ENCODE measurements at places on chromosomes 11 and 22.

GRCh38 chr11:45543808-45544422 lies 121.5 kb downstream of the CHST1 start:
- DNase-seq = peak; percentile 1

- DNase-seq = no peak
Observed at GRCh38 chr22:45769569-45770210, 98.1 kb downstream of the ATXN10 start.

GRCh38 chr11:117909611-117910382 lies 19.4 kb downstream of the TMPRSS13 start:
- no peak for DNase-seq

- no peak for DNase-seq
Observed at GRCh38 chr22:22934543-22935055, 47.0 kb downstream of the IGLL5 start.

DNA sequence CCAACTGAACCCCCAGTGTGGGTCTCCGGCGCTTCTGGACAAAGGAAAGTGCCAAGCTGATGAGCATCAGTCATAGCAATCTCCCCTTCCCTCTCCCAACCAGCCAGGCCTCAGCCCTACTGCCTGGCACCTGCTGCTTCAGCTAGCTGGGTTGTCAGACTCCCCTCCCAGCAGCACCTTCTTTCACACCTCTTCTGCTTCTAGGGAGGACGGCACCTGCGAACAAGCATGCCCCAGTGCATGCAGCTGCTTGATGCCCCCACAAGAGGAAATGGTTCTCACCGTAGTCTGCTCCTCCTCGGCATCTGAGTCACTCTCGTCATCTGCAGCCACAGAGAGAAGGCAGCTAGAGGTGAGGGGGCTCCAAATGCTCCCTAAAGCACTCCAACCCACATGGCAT lies 25.4 kb downstream of the THOC5 start:
- DNase-seq = no peak

Measured in smooth muscle cell of the brain vasculature (primary cell).